ENCODE measurements at places on chromosomes 5 and 9.

- no peak for DNase-seq
Measured at GRCh38 chr9:14797435-14797834, 74.9 kb upstream of the CER1 start.

- DNase-seq, result no peak
Measured at GRCh38 chr5:53515988-53516387, 35.6 kb downstream of the FST start.

DNA sequence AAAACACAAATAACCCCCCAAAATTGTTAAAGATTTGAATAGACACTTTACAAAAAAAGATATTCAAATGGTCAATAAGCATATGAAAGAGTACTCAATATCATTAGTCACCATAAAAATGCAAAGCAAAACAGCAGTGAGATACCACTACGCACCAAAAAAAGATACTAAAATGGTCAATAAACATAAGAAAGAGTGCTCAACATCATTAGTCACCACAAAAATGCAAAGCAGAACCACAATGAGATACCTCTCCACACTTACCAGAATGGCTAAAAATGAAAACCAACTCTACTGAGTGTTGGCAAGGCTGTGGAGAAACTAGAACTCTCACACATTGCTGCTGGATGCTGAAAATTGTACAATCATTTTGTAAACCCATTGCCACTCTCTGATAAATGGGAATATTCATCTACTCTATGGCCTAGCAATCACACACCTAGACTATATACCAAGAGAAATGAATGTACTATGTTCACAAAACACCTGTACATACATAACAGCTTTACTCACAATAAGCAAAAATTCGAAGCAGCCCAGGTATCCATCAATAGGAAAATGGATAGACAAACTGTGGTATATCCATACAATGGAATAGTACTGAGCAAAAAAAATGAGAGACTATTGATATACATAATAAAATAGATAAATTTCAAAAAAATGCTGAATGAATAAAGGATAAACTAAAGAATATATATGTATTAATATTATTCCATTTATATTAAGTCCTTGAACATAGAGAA, 205.0 kb upstream of the DAPK1 start:
- DNase-seq, result no peak

GRCh38 chr5:180367300-180367699, 14.2 kb upstream of the GFPT2 start:
- no peak for DNase-seq

DNA sequence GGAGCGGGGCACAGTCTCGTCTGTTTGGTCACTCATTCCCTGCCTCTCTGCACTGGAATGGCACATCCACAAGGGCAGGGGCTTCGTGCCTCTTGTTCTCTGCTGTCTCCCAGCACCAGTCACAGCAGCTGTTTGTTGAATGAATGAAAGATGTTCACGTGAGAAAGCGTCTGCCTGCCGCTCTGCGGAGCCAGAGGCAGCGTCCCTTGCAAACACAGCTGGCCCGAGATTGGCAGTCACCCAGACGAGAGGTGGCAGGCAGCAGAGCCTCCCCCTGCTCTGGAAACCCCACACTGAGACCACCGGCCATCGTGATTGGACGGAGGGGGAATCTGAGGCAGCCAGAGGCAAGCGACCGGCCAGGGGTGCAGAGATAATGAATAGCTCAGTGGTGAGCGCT, 6.0 kb upstream of the FAM163B start:
- no peak for DNase-seq

DNA sequence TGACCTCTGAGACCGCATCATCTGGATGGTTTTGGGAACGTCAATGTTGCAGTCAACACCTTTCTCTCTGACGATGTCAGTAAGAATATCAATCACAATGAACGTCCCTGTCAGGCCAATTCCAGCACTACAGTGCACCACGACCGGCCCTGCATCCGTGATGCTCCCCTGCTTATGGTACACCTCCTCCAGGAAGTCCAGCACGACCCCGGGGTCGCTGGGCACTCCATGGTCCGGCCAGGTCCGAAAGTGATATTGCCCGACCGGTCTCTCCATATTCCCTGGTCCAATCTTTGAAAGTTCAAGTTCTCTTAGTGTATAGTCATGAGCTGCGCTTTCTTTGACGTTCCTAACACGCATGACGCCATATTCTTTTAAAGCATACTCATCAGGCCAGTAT, 203.6 kb upstream of the PRDM9 start:
- no peak for DNase-seq

DNA sequence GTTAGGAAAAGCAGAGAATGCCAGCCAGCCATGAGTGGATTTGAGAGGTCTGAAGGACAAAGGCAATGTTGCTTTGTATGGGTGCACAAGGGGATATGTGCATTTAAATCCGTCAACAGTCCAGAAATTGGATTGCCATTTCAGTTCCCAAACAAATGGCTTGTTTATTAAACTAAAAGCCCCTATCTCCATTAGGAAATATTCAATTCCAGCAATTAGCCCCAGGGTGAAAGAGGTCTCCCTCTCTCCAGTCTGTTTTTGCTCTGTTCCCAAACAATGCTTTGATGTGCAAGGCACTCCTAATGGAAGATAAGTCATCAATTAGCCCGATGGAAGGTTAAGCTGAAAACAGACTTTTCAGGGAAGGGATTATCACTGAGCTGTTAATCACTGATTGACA, 101.3 kb downstream of the C9orf152 start:
- no peak for DNase-seq

DNA sequence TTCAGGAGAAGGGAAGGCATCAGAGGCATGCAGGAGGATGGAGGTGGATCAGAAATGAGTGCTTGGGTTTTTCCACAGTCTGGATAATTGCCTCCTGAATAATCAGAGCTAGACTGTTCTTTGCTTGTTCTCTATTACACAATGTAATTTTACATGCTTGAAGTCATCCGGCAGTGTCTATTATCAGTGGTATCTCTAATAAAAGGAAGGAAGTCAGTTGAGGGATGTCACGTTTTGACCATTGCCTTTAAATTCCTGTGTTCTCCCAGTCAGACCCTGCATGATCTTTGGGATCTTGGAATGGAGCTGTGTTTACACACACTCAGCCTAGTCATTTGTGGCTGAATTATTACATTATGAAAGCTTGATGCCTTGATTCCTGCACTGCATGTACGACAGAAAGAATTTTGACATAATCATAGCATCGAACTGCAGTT, 91.0 kb downstream of the PDE8B start:
- DNase-seq, result no peak

DNA sequence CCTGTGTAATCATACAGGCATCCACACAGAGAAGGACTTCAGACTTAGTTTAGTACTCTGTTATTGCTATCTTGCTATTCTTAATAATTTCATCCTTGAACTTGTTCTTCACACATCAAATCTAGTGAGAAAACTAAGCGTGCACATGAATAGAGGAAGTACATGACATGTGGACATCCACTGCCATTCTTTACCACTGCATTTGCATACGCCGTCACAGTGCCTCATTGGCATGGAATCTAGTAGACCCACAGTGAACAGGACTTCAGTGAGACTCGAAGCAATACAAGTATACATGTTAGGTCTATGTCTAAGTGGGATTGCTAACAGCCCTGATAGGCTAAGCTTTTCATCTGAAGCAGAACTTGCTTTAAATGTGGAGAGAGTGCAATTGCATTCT, 592.1 kb downstream of the TLE4 start:
- no peak for DNase-seq

GRCh38 chr9:126611592-126612325, 2.0 kb upstream of the LMX1B start:
- DNase-seq, result peak; percentile 41

GRCh38 chr9:86660146-86660943, 287.0 kb downstream of the GAS1 start:
- no peak for DNase-seq

GRCh38 chr9:16414451-16414850, 456.0 kb downstream of the BNC2 start:
- DNase-seq, result no peak

DNA sequence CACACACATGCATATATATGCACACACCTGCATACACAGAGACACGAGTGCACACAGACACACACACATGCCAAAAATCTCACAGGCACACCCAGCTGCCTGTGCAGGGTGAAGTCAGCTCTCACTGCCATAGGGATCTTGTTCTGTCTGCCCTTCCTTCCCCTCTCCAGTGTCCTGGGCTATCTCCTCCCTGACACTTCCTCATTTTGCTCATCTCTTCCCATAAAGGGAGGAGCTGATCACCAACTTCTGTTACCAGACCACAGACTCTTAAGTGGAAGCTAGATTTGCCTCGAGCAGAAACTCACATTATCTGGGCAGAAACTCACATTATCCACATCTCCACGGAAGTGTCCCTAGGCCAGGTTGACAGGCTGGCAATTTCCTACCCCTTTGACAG, 28.7 kb downstream of the LCP2 start:
- DNase-seq, result no peak

GRCh38 chr5:139104577-139105276, 93.4 kb downstream of the SIL1 start:
- no peak for DNase-seq

- no peak for DNase-seq
Measured at GRCh38 chr5:178476972-178477754, 113.0 kb downstream of the COL23A1 start.

DNA sequence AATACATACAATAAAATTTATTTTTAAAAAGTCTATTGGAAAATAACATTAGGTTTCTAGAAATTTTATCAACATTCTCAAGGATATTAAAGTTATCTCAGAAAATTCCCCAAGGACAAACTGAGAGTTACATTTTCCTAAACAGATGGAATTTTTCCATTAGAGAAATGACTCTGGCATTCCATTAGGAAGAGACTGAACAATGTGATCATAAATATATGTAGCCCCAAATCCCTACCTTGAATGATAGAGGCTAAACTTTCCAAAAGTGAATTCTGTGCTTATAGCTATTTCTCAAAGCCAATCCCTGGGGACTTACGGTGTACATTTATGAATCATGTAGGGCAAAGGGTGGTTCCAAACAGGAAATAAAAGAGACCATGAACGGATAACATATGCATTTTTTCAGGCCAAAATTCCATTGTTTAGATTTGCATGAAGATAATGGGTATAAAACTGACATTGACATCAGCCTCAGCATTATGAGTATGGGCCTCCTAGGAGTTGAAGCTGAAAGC, 1181.0 kb upstream of the DMAC1 start:
- no peak for DNase-seq

DNA sequence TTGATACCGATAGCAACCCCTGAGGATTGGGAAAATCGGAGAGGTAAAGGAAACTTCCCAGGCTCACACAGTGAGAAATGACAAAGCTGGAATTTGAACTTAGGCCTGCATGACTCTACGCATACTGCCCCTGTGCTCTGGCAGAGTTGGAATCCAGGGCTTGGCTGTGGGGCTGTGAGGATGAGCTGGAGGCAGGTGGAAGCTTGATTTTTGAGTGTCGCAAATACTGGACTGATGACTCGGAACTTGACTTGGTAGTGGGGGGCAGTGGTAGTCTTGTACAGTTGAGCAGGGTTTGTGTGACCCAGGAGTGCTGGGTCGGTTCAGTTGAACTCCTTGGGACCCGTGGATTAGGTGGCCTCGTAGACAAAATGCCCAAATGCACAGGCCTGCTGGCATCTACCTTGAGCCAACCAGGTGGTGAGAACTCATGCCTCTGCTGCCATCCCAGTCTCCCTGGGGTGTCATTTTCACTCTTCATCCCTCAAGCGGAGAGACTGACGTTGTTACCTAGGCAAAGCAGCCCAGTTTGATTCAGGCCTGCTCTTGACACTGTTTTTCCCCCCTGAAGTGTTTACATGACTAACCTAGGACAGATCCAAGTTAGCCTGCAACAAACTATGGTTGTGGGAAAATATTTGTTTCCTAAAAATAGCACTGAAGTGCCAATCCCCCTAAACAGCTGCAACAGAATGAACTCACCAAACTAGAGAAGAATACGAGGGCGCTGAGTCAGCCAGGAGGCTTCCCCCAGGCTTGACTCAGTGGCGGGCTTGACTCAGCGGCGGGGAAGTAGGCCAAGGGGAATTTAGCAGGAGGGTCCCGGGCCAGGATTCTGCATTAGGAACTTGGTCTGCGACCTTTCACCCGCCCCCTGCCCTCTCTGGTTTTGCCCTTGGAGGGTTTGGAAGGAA, 45.7 kb upstream of the ORM1 start:
- no peak for DNase-seq

GRCh38 chr5:17103461-17103860, 114.0 kb upstream of the BASP1 start:
- no peak for DNase-seq

GRCh38 chr5:170470808-170471404, 32.9 kb upstream of the KCNIP1 start:
- no peak for DNase-seq

GRCh38 chr5:77168161-77168878, 42.2 kb upstream of the PDE8B start:
- DNase-seq, result no peak

- DNase-seq, result no peak
Measured at GRCh38 chr5:111762895-111763294, 5.9 kb upstream of the NREP start.

DNA sequence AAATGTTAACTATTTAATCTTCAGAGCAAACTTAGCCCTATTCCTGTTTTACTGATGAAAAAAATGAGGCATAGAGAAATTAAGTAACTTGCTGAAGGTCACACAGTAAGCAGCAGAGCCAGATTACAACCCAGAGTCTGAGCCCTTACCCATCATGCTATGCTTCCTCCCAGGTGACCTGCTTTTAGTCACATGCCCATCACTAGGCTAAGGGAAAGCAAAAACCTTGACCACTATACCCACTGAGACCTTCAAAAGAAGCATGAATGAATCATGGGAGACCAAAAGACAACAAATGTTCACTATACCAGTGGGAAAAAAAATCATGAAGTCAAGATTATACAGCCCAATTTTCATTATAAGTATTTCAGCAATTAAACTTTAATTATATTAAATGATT, 5.3 kb upstream of the HAUS6 start:
- DNase-seq, result no peak

DNA sequence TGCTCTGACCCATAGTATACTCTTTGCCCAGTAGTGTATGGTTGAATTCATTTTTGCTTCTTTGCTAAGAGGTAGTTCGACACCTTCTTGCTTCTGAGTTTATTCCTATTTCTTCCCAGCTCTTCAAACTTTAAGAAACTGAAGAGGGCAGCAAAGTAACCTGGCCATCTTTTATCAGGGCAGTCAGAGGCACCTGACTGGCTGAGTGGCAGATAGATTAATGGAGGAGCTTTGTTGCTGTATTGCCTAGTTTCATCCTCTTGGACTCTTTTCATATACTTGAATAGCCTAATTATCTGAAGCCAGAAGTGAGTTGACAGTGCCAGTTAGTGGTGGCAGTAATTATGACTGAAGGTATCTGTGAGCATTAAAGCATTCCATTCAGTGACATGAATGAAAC, 82.5 kb downstream of the UHRF2 start:
- DNase-seq, result no peak

DNA sequence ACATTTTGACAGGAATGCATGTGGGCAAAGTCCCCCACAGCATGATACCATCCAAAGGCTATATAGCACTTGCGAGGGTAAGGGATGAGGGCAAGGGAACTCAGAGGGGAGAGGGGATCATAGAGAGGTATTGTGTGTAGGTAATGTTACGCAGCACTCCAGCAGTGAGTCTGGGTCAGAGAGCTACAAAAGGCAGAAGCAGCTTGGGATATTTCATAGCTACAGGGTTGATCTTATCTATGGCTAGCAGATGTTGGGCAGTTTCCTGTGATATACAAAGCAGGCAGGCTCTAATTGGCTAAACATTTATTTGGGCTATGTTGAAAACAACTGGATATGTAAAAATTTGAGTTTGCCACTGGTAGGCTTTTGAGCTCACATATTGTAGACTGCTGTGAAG, 17.8 kb upstream of the SLCO4C1 start:
- DNase-seq, result no peak

GRCh38 chr5:137218896-137219295, 280.2 kb downstream of the SPOCK1 start:
- no peak for DNase-seq

GRCh38 chr9:89165880-89166279, 12.7 kb downstream of the SHC3 start:
- DNase-seq, result no peak

Measured in stimulated activated CD8-positive, alpha-beta memory T cell treated with anti-CD3 and anti-CD28 coated beads, Interleukin-7, amount 100 ng/mL, for 24 hours (primary cell).